Retinal pigment epithelial cell (primary cell): ENCODE measurements at places on chromosomes 2 and 18.

DNA sequence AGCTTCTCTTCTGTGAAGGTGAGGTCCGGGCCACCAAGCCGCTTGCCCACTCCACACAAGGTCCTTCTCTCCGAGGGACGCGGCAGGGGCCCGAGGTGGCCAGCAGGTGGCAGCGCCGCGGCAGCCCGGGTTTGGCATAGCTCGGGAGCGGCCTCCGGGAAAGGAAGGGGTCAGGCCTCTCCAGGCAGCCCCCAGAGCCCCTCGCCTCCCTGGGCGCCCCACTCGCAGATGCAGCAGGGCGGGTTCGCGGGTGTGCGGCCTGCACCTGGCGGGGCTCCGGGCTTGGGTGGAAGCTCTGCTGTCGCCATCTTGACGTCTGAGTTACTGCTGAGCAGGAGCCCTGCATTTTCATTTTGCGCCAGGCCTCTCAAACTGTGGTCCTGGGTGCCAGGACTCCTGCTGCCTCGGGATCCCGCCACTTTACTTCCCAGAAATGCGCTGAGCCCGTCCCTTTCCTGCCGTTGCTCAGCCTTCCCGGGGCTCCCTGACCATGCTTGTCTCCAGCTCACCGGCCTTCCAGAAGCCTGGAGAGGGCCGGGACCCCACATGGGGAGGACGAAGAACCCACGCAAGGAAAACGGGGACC, 18.6 kb upstream of the NCL start:
- DNase-seq = no peak

- no peak for DNase-seq
Observed at GRCh38 chr2:107811411-107811810, 15.3 kb upstream of the RGPD4 start.

DNA sequence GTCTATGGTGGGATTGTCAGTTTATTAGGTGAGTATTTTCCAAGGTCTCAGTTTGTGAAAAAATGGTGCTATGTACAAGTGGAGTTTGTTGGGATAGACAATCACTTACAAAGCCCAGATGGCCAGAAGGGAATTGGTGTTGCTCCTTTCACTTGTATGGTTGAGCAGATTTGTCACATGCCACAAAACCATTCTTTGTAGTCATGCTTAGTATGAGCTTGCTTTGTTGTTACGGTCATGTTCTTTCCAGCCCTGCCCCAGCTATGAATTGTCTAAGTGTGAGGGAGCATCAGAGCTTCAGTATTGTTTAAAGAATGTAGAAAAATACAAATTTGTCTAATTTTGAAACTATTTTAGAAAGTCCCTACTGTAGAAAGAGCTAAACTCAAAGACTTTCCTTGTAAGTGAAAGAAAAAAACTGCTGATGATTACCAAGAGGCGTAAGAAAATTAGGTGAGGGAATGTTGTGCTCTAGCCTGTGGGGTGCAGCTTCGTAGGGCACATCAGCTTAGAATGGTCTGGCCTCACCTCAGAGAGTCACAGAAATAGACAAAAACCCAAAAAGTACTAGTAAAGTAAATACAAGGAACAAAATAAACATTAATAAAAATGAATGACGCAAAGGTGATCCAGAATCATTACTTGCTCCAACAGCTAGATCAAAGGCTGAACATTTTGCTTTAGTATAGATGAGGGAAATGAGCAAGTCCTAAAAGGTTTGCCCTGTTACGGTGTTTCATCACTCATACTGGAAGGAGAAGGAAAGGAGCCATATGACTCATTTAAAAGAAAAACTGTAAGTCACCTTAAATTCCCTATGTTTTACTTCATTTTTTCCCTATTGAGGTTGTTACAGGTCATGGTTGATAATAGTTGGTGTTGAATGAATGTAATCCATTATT, 9.2 kb downstream of the TGIF1 start:
- no peak for DNase-seq

- no peak for DNase-seq
Observed at GRCh38 chr2:88668862-88669261, 22.6 kb upstream of the RPIA start.

DNA sequence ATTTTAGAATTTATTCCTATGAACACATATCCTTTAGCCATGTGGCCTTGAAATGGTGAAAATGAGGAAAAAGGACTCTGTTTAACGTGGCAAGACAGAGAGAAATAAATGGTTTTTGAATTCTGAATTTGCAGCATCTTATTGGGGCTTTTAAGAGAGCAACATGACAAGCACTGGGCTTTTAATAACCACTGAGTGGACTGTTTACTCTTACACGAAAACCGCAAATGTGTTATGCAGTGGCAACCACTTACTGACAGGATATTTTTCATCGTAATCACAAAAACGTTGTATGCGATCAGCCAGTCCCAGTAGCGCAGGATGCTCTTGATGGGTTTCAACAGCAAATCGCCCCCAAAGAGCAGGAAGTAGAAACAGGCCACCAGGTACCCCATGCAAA, 226.6 kb downstream of the NAPG start:
- DNase-seq = no peak

GRCh38 chr2:241815477-241816430, 6.8 kb downstream of the NEU4 start:
- DNase-seq = no peak

- no peak for DNase-seq
Observed at GRCh38 chr2:46181306-46181705, 115.9 kb upstream of the EPAS1 start.

- no peak for DNase-seq
Observed at GRCh38 chr18:28723506-28723905, 546.6 kb upstream of the CDH2 start.

DNA sequence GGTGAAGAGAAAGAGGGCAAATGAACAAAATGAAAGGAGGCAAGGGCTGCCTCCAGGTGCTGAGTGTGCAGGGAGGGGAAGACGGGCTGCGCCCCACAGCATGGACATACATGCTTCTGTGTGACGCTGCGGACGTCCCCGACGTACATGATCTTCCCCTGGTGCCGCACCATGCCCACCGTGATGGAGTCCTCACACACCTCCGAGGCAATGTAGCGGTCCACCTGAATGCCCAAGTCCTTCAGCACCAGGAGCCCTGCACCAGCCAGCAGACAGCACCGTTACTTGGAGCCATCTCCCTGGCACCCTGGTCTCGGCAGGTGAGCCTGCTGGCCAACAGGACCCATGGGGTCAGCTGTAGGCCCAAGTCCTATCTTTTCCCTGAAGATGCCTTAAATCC, 73.1 kb upstream of the POMC start:
- no peak for DNase-seq

DNA sequence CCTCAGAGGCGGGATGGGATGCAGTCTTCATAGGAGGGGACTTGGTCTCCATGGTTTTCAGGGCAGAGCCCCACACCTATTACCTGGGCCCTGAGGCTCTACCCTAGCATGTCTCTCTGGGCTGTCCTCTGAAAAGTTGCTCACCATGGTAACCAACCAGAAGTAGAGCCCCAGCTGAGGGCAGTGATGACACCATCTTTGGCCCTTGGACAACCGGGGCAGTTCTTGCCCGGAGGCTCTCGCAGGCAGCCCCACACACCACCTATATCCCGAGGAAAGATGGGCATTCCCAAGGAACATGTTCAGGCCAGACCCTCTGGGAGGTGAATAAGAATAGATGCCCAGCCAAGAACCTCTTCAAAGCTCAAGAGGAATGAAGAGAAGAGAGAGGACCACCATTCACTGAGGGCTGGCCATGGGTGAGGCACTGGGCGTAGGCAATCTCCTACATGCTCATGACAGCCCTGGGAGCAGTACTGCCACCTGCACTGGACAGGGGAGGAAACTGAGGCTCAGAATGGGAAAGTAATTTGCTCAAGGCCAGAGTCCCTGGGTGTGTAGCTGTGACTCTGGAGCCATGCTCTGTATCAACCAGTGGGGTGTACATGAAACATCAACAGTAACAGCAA, 72.5 kb downstream of the HS1BP3 start:
- no peak for DNase-seq

DNA sequence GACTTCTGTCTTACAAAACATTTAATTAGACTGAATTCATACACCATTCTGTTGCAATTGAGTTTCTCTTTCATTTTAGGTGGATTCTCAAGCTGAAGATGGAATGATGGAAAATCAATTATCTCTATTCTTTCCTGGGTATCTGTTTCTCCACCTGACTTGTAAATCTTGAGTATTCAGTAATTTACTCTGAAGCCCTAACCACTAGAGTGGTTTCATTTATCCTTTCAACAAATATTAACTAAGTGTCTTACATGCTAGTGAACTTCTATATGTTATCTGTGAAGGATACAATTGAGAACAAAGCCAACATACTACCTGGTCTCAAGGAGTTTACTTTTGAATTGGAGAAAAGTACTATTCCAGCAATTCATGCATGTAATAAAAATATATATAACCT, 94.1 kb upstream of the ZNF804A start:
- no peak for DNase-seq

GRCh38 chr2:70974592-70974991, 3.8 kb upstream of the ANKRD53 start:
- DNase-seq = no peak

DNA sequence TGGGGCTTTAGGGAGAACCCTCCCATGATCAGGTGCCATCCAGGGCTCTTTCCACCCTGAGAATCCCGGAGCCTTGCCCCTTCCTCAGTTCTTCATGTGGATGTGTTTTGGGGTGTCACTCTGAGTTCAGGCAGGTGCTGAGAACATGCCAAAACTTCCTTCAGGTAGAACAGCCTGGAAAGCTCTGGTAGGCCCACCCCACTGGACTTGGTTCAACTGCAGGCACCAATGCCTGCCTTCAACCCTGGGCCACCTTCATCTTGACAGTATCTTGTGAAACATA, 85.8 kb downstream of the EPAS1 start:
- no peak for DNase-seq

- no peak for DNase-seq
Observed at GRCh38 chr2:17571681-17572080, 31.2 kb downstream of the VSNL1 start.

GRCh38 chr2:96808176-96808837, 7.8 kb upstream of the CNNM3 start:
- DNase-seq = no peak

GRCh38 chr18:65725251-65726050, 25.4 kb upstream of the CDH7 start:
- no peak for DNase-seq

DNA sequence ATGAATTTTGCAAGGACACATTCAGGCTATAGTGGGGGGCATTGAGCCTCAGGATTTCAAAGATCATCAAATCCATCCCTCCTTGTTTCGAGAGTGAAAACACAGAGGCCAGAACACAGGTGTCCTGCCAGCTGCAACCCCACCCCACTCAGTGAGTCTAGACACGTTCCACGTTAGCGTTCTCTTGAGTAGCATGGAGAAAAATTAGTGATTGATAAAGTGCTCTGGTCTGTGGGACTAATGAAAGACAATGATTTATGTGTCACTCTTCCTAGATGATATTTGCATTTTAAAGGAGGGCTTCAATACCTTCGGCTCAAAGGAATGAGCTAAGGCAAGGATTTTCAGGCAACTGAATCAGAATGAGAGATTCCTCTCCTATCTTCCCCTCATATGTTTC, 43.8 kb downstream of the SLC4A3 start:
- no peak for DNase-seq

- DNase-seq = peak; percentile 83
Observed at GRCh38 chr2:23360571-23361125, 24.3 kb upstream of the KLHL29 start.

- DNase-seq = no peak
Observed at GRCh38 chr18:8469544-8470130, 139.6 kb upstream of the RAB12 start.

DNA sequence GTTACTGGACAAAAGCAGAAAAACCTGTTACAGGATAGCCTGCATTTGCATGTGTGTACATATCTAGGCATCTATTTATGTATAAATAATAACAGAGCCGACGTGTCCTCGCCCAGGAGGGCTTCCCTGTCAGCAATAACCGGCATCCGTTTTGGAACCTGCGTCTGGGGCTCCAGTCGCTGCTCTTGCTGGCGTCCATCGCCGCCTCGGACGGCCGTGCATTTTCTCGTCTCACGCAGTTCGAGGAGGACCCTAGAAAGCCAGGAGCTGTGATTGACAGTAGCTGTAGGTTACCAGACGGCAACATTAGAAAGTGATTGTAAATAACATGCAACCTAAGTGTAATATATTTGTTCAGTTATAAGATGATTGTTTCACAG, 132.6 kb downstream of the NFATC1 start:
- no peak for DNase-seq

GRCh38 chr2:220336771-220337170, 709.3 kb downstream of the SLC4A3 start:
- DNase-seq = no peak

DNA sequence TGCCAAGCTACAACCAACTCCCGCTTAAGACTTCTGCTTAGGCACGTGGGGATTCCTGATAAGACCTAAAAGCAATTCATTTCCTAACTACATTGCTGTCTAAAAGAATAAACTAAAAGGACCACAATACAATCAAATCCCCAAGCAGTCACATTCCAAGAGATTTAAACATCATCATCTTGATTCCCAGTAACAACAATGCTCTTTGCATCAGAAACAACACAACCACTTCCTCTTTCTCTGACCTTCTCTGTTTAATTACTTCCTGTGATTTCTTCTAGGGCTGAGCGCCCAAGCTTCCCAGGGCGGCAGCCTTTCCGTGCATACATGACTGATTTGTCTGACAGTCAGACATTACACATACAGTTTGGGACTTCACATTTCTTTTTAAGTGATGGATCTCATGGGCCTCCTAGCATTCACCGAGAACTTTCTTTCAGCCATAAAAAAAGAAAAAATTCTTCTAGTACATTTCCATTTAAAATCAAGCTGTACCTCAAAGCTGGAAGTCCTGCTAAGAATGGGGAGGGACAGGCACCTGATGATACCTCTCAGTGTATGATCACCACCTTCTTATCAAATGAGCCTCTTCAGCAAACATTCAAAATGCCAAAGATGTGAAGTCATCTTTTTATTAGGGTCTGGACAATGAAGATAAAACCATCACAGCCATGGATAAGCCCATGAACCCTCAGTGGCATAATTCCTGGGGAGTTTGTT, 11.5 kb downstream of the SPRED2 start:
- DNase-seq = peak; percentile 24

DNA sequence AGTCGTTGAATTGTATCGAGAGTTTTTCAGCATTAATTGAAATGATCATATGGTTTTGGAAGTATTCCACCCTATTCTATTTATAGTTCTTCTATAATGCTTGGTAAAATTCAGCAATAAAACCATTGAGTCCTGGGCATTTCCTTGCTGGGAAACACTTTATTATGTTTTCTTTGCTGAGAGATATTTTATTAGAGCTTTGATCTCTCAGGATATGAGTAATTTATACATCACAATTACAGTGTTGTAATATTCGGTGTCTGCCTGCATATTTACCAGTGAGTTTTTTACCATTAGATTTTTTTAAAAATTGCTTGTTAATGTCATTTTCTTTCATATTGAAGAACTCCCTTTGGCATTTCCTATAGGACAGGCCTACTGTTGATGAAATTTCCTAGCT, 402.7 kb upstream of the FSIP2 start:
- DNase-seq = no peak

DNA sequence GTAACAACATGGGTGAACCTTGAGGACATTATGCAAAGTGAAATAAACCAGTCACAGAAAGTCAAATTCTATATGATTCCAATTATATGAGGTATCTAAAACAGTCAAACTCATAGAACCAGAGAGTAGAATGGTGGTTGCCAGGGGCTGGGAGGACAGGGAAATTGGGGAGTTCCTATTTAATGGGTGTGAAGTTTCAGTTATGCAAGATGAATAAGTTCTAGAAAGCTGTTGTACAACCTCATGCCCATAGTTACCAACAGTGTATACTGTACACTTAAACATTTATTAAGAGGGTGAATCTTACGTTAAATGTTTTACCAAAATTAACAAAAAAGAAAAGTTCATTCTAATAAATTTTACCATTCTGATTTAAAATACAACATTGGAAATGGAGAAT, 92.7 kb upstream of the WDSUB1 start:
- no peak for DNase-seq

- peak; percentile 28 for DNase-seq
Observed at GRCh38 chr2:69216535-69217332, 170.3 kb downstream of the GFPT1 start.
